KBM-7 (cell line): ENCODE measurements at places on chromosomes 13 and 19.
A peak's percentile ranks its signal among the peaks of the same experiment; 100 is the strongest.

GRCh38 chr19:42113641-42114348 lies 18.5 kb downstream of the POU2F2 start:
- DNase-seq, result no peak

GRCh38 chr13:107493266-107493665 lies 722.1 kb downstream of the LIG4 start:
- no peak for DNase-seq

- peak; percentile 49 for DNase-seq
Measured at GRCh38 chr19:17347361-17347760, 10.0 kb downstream of the GTPBP3 start.

- DNase-seq, result no peak
Measured at GRCh38 chr13:60661521-60661920, 264.5 kb downstream of the TDRD3 start.

DNA sequence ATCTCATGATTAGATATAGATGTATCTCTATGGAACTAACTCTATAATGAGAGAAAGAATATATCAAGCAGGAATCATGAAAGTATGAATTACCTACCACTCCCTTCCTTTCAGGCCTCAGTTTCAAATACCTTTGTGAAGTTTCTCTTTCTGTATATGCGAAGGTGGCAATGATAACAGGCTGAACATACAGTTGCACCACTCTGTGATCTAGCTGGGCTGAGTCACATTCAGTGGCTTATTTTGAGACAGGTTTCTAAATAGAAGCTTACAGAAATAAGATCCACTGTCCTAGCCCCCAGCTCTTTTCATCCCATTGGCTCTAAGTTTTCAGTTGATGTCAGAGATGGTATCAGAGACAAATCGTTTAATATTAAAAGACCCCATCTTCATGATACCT lies 662.0 kb downstream of the SLITRK1 start:
- no peak for DNase-seq

DNA sequence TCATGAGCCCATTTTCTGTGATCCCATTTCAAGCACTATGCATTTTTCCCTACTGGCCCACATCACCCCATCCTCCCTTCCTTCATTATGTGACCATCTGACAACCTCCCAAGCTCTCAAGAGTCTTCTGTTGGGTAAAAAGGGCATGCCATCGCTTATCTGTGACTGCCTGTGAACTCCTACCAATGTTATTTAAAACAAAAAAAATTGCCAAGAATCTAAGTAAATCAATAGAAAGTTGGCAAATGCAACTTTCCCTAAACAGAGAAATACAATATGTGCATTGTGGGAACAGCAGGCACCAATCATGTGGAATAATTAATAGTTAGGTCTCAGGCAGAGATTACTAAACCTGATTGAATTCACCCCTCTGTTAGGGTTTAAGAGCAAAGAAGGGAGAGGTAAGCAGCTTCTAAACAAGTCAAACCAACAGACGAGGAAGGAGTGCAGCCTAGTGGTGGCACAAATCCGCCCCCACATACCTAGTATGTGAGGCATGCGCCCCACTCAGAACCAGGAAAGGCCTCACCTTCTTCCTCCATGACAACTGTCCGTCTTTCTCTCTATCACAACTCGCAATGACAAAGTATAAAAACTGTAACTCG lies 29.8 kb downstream of the DZIP1 start:
- no peak for DNase-seq

DNA sequence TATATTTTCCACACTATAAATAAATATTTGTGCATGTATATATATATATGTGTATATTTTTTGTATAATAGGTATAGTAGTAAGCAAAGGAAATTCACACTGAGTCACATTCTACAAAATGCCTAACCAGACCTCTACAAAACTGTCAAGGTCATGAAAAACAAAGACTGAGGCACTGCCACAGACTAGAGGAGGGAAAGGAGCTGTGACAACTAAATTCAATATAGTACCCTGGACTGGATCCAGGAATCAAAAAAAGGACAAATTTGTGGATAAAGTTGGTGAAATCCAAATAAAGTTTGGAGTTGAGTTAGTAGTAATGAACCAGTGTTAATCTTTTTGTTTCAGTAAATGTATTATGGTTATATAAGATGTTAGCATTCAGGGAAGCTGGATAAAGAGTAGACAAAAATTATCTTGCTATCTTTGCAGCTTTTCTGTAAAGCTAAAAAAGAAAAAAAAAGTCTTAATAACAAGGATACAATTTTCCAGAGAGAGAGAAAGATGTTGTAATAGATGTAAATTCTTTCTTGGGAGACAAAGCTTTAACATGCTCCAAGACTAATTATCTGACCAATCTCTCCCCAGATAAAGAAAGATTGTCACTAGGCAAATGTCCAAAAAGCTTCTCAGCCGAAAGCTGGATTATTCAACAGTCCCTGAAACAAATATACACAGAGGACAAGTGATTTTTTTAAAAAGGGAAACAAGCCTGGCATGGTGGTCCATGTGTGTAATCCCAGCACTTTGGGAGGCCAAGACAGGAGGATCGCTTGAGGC lies 19.1 kb downstream of the SYDE1 start:
- DNase-seq, result no peak

DNA sequence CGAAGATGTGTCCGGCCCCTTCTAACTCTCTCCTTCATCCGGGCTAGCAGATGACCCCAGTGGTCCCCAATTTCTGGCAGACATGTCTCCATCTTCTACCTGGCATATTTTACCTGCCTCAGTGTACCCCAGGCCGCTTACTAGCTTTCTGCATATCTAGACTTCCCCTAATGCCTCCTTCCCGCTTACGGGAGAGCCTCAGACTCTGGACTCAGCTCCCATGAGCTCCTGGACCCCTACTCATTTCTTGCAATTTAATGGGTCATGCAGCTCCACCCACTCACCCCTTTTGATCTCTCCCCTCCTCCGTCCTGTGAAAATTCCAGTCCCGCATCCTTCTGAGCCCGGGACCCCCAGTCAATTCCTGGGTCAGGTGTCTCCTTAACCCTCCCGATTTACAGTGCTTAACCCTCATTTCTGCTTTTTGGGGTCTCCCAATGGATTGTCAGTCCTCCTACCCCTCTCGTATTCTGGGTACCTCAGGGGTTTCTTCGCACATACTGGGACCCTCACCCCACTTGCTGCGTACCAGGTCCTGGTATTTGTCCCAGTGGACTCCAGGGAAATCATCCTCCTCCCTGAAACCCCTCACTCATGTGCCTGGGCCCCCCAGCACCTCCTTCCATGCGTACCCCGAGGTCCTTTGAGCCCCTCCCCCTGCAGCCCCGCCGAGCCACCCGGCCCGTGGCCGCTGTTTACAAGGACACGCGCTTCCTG lies 500 bp upstream of the JUNB start:
- no peak for DNase-seq

GRCh38 chr19:926589-927350 lies 935 bp downstream of the ARID3A start:
- peak; percentile 70 for DNase-seq

GRCh38 chr19:49152119-49152550 lies 3.1 kb downstream of the HRC start:
- no peak for DNase-seq

- no peak for DNase-seq
Measured at GRCh38 chr13:99867535-99868257, 103.9 kb downstream of the ZIC5 start.

- no peak for DNase-seq
Measured at GRCh38 chr19:11555246-11555645, 3.8 kb downstream of the ELOF1 start.

DNA sequence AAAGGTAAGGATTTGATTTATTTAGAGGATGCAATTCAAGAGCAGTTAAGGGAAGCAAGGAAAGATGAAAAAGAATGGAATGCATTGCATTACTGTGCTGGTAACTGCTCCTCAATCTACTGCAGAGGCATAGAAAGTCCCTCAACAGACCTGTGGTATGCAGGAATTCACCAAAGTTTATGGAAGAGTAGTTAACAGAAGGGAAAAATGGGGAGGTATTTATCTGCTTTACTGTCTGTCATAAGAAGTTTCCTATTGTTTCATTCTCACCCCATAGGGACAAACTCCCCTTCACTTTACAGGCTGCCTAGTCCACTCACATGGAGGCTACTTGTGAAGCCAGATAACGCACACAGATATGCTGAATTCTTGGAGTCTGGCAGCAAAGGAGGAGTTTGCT lies 354.9 kb upstream of the SPRY2 start:
- DNase-seq, result no peak

- DNase-seq, result no peak
Measured at GRCh38 chr13:47463726-47464125, 537.3 kb downstream of the SUCLA2 start.

DNA sequence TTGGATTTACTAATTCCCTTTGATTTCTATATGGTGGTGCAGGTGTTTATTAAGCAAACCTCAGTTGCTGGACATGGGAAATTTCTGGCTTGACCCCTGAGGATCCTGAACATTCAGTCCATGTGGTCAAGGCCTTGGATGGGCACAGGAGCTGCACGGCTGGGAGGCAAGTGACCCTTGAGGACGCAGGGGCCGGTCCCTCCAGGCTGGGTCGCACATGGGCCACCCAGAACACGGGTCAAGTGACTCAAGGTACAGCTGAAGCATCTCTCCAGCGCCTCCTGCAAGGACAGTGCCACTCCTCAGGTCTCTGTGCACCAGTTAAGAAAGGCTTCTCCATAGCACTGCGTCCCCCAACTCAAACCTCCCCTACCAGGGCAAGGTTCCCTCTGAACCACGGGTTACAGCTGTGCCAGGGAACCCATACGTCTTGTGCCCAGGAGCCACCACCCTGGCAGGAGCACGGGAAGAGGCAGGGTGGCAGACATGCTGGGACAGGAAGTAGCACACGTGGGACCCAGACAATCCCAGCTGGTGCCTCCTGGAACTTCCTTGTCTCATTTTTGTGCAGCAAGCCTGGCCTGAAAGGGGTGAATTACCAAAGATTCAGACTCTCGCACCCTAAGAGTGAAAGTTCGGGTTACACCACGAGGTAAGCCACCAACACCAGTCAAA lies 93.1 kb downstream of the SPACA7 start:
- DNase-seq, result no peak

GRCh38 chr13:108444448-108444847 lies 174.9 kb downstream of the TNFSF13B start:
- DNase-seq, result no peak

DNA sequence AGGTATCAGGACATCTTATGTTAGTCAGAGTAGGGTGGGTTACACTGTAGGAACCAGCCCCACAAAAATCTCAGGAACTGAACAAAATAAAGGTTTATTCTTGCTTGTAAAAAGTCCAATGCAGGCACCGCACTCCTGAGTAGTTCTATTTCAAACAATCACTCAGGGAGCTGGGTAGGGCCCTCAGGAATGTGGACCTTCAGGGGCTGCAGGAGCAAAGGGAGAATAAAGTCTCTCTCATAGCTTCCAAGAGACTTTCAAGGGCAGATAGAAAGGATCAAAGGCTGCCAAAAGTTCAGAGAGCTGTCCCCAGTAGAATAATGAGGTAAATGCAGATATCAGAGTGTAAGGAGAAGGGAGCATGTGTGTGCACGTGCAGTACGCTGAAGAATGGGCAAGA lies 49.4 kb downstream of the RUBCNL start:
- DNase-seq, result no peak

DNA sequence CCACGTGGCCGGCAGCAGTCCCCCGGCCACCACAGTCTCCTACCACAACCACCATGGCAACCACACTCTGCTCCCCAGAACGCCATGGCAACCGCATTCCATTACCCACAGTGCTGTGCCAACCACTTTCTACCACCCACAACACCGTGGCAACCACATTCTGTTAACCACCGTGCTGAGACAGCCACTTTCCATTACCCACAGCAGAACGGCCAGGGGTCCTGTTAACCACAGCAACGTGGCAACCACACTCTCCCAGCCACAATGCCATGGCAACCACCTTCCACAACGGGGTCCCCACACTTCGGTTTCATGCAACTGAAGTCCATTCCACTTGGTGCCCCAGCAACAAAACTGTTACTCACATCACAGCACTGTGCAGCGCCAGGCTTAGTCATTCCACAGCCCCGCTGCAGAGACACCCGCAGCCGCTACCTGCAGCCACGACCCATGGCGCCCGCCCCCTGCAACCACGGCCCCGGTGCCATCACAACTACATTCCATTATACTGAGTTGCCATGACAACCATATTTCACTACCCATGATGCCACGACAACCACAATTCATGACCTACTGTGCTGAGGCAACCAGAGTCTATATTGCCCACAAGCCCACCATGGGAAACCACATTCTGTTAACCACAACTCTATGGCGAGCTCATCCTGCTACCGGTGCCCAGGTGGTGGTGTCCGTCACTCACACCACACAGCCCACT lies 10.0 kb downstream of the DPF1 start:
- peak; percentile 58 for DNase-seq

GRCh38 chr19:58183817-58184215 lies 955 bp downstream of the ZNF274 start:
- DNase-seq, result no peak

DNA sequence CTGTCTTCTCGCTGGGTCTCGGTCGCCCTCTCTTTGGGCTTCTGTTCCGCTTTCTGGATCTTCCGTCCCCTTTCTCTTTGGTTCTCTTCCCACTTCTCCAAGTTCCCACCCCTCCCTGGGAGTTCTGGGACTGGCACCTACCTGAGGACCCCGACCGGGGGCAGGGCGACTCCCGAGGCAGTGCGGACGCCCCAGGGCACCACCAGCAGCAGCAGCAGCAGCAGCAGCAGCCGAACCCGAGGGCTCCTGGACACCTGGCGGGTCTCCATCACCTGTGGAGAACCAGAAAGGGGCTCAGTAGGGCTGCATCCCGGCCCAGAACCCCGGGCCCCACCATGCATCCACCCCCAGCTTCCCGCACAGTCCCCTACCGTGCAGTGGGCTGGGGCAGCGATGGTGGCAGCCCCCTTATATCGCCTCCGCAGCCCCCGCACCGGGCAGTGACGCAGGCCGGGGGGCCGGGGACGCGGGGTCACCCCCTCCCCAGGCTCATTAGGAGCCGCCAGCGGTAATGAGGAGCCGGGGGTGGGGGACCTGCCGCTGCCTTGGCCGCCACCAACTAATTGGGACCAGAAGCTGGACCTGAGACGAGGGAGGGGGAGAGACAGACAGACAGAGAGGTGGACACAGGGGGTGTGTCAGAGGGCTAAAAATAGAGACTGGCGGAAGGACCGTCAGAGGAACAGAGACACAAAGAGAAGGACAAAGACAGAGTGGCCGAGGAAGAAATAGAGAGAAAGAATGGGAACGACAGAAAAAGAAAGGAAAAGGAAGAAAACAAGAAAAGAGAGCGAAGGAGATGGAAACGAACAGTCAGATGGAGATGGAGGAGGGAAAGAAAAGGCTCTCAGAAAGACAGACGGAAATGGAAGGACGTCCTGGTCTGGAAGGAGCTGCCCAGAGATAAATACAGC lies at the start of gene PTH2:
Gene PTH2 (minus strand): TSS at position 371 of the 914 bp plus-strand sequence. CDS start 102 bp downstream, at position 269.
- no peak for DNase-seq

DNA sequence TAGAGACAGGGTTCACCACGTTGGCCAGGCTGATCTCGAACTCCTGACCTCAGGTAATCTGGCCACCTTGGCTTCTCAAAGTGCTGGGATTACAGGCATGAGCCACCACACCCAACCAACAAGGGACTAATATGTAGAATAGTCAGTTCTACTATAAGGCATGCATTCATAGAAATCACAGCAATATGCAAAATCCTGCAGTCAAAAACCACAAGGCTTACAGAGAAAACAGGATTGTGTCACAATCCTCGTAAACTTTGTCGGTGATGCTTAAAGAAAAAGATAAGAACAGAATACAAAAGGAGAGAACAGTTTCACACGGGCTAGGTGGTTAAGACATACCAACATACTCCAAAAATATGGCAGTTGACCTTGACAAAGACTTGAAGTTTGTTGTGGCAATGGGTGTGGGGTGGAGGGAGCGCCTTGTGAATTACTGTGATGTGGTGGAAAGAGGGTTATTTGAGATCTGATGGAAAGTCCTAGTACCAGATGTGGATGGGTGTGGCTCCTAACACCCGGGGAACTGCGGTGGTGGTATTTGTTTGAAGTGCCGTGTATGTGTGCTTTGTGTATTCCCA lies 12.4 kb downstream of the NOSIP start:
- peak; percentile 15 for DNase-seq
